ENCODE measurements at places on chromosomes 11 and 22.
A peak's percentile ranks its signal among the peaks of the same experiment; 100 is the strongest.

GRCh38 chr11:125637840-125638239 is 12.9 kb downstream of the CHEK1 start:
- H3K27ac ChIP-seq = no peak overlapping the region
- H3K27me3 ChIP-seq = no peaks in the 10 kb centered on the region
- H3K4me1 ChIP-seq = peaks cover 5% of the 10 kb centered on the region
- H3K36me3 ChIP-seq = no peaks in the 10 kb centered on the region
- no peak for DNase-seq

GRCh38 chr11:114499756-114500155 is 59.9 kb downstream of the NXPE1 start:
- H3K4me3 ChIP-seq = no peak overlapping the region
- no peaks in the 10 kb centered on the region for H3K27me3 ChIP-seq
- H3K4me1 ChIP-seq = no peaks in the 10 kb centered on the region
- H3K36me3 ChIP-seq = no peaks in the 10 kb centered on the region
- no peak overlapping the region for H3K27ac ChIP-seq
- DNase-seq = no peak

DNA sequence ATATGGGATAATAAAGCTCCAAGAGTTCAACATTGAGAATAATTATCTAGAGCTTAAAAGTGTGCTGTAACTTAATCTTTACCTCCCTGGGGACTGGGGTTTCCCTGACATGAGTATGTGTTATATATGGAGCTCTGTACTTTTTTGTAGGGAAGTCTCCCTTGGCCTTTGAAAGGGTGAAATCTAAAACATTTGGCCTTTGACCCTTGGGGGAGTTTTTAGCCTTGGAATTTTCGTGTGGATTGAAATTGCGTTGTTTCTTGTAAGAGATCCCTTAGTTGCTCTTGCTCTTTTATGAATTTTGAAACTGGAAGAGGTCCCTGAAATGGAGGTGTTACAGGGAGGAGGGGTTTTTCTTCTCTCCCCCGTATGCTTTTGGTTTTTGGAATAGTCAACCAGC is 450.0 kb downstream of the NELL1 start:
- DNase-seq = no peak
- no peaks in the 10 kb centered on the region for H3K27me3 ChIP-seq
- no peaks in the 10 kb centered on the region for H3K36me3 ChIP-seq
- H3K4me1 ChIP-seq = no peaks in the 10 kb centered on the region

DNA sequence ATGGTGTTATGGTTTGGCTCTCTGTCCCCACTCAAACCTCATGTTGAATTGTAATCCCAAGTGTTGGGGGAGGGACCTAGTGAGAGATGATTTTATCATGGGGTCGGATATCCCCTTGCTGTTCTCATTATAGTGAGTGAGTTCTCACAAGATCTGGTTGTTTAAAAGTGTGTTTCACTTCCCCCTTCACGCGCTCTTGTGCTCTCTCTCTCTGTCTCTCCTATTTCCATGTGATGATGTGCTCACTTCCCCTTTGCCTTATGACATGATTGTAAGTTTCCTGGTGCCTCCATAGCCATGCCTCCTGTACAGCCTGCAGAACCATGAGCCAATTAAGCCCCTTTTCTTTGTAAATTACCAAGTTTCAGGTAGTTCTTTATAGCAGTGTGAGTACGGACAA is 765.1 kb downstream of the KCNA4 start:
- no peak for DNase-seq
- no peak overlapping the region for H3K4me3 ChIP-seq
- no peaks in the 10 kb centered on the region for H3K27me3 ChIP-seq
- no peaks in the 10 kb centered on the region for H3K36me3 ChIP-seq

DNA sequence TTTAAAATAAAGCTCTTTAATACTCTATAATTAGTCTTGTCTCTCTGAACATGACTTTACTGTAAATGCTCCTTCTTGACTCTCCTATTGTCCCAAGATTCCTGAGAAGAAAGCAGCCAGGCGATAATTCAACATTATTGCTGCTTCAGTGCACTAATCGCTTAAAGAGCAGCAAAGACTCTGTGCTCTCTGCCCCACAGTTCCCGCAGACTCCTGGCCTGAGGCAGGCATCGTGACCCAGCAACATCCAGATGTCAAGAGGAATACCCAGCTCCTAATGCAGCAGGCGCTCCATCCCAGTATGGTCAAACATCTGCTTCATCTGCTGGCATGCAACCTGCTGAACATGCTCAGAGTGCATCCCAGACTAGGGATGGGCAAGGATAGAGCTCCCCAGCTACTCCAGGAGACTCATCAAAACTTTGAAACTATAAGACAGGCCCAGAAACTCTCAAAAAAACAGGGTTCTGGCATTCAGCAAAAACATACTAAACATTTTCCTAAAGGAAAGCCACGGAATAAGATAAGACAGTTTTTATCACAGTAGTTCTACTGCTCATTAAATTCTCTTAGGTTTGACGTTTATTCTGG is 270.0 kb downstream of the SOX6 start:
- H3K36me3 ChIP-seq = no peaks in the 10 kb centered on the region
- no peak overlapping the region for H3K4me3 ChIP-seq
- no peak for DNase-seq
- H3K27me3 ChIP-seq = no peaks in the 10 kb centered on the region

DNA sequence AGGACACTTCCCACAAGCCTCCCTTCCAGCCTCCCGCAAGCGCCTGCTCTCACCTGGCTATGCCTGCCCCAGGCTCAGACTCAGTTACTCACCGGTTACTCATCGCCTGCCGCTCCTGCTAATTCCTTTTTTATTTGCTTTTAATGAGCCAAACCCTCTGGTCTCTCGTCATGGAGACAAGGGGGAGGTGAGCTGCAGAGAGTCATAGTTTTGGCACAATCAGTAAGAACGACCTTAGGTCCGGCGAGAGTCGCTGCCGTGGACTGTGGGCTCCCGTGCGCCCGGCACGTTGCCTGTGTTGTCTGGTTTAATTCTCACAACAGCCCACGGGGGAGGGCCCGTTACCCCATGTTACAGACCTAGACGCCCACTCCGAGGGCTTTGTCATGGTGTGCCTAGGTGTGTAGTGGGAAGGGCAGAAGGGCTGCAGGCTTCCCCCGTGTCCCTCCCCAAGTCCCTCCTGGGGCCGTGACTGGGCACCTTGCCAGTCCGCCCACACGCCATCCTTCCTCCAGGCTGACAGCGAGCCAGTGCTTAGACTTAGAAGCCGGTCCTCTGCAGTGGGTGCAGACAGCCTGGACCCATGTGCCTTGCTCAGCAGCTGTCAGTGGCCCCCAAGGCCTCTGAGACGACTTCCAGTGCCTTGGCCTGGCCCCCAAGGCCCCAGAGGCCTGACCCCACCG is 42.2 kb downstream of the WNT7B start:
- no peak overlapping the region for H3K4me3 ChIP-seq
- H3K27ac ChIP-seq = no peak overlapping the region
- H3K4me1 ChIP-seq = no peaks in the 10 kb centered on the region
- H3K36me3 ChIP-seq = no peaks in the 10 kb centered on the region

GRCh38 chr11:105192115-105192514 is 52.5 kb upstream of the CARD18 start:
- H3K4me1 ChIP-seq = no peaks in the 10 kb centered on the region
- DNase-seq = no peak
- no peak overlapping the region for H3K4me3 ChIP-seq

DNA sequence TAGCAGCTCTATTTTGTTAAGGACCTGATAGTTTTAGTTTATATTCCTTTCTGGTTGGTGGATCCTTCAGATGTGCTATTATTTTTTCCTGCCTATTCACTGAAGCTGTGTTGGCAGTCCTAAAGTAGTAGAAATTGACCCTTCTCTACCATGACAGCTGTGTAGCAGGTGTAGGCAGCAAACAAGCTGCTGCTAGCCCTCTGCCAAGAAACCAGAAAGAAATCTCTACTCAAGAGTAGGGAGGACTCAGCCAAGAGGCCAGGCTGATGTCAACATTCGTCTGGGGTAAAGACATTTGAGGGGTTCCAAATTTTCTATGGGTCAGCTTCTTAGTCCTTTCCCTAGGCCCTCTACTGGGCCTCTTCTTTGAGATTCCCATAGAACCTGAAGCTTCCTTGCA is 51.2 kb downstream of the CSTF3 start:
- H3K4me1 ChIP-seq = no peaks in the 10 kb centered on the region
- no peak overlapping the region for H3K27ac ChIP-seq
- no peak for DNase-seq

- DNase-seq = no peak
- no peaks in the 10 kb centered on the region for H3K36me3 ChIP-seq
- no peak overlapping the region for H3K27ac ChIP-seq
- no peak overlapping the region for H3K4me3 ChIP-seq
- H3K27me3 ChIP-seq = no peaks in the 10 kb centered on the region
- H3K4me1 ChIP-seq = no peaks in the 10 kb centered on the region
Observed at GRCh38 chr11:69311767-69312385, 17.9 kb downstream of the MYEOV start.

DNA sequence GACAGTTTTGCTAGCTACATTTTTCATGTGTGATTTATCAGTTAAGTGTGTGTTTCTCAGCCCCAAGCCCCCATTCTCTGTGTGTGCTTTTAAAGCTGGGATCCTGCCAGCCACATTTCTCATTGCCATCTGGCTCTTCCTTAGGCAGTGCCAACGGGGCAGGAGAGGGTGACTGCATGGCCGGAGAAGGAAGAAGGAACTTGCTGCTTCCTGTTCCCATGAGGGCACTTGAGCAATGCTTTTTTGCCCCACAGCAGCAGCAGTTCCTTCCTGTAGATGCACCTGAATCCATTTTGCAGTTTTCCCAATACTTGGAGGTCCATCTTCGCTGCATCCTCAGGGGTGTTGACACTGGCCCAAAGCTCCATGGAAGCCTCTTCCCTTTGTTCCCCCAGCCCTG is 37.5 kb downstream of the TNRC6B start:
- H3K27ac ChIP-seq = no peak overlapping the region
- H3K27me3 ChIP-seq = no peaks in the 10 kb centered on the region

DNA sequence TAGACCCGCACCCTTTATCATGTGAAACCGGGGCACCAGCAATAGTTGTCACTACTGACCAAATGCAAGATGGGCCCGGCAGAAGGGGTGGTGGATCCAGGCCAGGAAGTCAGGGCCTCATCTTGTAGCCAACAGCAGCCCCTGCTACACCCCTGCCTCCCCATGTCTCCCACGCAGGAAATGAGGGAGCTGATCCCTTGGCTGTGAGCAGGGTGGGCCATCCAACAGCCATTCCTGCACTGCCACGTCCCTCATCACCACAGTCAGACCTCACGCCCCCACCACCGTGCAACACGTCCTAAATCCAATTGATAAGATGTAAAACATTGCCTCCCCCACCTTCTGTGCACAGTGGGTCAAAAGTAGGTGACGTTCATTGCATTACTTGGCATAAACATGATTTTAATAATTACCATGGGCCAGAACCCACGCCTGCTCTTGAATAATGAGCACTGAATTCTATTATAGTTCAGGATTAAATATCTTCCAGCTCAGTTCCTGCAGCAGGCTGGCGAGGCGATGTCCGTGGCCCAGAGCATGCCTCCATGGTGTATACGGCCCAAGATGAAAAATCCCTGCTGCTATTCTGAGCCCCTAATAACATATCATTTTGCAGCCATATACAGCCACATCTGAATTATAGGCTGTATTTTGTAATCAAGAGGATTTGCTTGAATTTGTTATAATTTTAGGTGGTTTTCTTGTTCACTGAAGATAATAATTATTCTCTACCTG is 1373.8 kb downstream of the BRD1 start:
- DNase-seq = no peak
- H3K27me3 ChIP-seq = peaks cover 7% of the 10 kb centered on the region
- H3K4me3 ChIP-seq = no peak overlapping the region
- H3K36me3 ChIP-seq = no peaks in the 10 kb centered on the region

DNA sequence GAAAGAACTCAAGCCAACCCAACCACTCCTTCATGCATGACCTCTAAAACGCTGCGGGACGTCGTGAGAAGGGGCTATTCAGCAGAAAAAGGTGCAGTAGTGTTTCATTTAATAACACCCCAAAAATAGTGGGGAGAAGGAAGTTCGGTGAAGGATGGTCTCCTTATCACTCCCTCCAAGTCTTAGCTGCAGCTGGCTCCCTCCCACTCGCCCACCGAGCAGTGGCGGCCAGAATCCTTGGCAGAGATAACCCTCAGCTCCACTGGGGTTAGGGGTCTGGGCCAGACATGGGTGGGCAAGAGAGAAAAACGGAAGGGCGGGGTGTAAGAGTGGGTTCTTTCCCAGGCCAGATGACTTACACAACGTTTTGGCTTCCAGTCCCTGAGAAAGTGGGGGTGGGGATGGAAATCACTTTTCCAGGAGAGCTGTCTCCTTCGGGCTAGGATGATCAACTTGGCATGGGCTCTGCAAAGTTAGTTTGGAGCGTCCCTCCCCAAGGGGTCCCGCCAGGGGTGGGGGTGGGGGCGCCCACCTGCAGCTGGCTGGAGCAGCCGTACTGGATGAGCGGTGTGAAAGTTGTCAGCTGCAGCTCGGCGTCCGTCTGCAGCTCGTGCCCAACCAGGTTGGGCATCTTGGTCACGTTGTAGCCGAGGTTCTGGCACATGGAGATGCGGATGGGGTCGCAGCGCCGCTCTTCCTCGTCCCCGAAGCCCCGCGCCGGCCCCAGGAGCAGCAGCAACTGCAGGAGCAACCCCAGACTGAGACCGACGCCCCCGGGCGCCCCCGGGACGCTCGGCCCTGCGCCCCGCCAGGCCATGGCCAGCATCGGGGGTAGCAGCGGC is 705 bp downstream of the FZD4 start:
- peak overlapping the region; percentile 96 for H3K27ac ChIP-seq
- H3K27me3 ChIP-seq = no peaks in the 10 kb centered on the region
- peaks cover 24% of the 10 kb centered on the region for H3K4me1 ChIP-seq
- H3K36me3 ChIP-seq = no peaks in the 10 kb centered on the region
- DNase-seq = peak; percentile 14

DNA sequence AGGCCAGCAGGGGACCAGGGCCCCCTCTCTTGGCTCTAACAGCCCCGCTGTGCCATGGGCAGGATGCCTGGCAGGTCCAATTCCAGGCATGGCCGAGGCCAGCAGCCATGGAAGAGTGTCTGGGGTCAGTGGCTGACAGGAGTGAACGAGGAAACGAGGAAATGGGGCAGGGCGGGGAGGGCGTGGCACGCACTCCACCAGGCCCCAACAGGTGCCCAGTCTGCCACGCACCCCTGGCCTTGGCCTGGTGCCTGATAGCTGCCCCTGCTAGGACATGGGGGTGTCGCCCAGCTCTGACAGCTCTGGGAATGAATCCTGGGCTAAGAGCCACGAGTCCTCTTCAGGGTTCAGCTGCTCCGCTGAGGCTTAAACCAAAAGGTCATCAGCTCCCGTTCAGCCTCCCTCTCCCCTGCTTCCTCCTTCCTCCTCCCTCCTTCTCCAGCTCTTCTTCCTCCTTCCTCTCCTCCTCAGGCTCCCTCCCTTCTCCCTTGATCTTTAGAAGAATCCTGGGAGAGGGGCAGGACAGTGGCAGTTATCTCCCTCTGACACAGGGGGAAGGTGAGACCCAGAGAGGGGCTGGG is 11.5 kb upstream of the TBC1D22A start:
- no peak overlapping the region for H3K4me3 ChIP-seq
- peak overlapping the region; percentile 64 for H3K27ac ChIP-seq
- peaks cover 37% of the 10 kb centered on the region for H3K4me1 ChIP-seq
- DNase-seq = peak; percentile 80
- no peaks in the 10 kb centered on the region for H3K27me3 ChIP-seq
- H3K36me3 ChIP-seq = no peaks in the 10 kb centered on the region

GRCh38 chr22:28239941-28240340 is 320.9 kb upstream of the PITPNB start:
- no peak overlapping the region for H3K27ac ChIP-seq
- H3K36me3 ChIP-seq = no peaks in the 10 kb centered on the region
- H3K4me3 ChIP-seq = no peak overlapping the region
- no peaks in the 10 kb centered on the region for H3K4me1 ChIP-seq
- DNase-seq = no peak
- H3K27me3 ChIP-seq = no peaks in the 10 kb centered on the region
